ENCODE measurements at places on chromosomes 6 and 20. TPM values are rescaled to one million over a fixed set of nuclear protein-coding genes. Genes with fewer than 3 reads are reported as not detected.

GRCh38 chr20:61924211-61924857, 141.3 kb downstream of the TAF4 start:
- DNase-seq = no peak

DNA sequence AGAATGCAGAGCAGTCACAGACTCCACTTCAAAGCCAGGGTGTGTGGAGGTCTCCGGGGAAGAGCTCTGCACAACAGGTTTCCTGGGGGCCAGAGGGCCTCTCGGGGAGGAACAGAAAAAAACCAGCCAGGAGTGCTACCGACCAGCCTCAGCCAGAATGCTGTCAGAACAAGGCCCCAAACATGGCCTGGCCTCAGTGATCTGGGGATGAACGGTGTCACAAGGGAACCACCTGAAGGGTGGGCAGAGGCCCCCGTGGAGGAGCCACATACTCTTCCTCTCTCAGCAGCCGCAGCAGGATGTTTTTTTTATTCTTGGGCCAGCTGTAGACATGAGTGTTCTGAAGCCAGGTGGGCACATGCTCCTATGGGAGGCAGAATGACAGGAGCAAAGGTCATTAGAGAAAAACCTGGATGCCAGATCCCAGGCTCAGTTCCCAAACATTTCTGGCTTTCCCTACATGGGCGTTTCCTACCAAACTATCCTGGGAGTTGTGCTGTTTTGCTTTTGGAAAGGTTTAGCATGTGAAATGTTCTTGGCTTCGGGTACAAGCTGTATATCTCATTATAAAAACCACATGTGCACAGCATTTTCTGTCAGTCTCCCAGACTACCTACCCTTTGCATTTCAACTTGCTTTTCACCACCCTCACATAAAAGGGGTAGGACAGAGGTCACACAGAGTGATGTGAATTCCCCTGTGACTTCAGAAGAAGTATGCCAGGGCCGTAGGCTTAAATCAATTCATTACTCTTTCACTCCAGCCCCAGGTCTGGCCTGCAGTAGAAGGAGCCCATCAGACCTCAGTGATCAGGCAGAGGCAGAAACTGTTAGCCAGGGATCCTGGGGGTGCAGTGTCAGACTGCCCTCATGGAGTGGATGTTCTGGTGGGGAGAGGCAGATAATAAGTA, 46.2 kb downstream of the TRAF3IP2 start:
- DNase-seq = no peak

Gene CEP43
- total RNA-seq = 15.9 TPM

Gene RBM24
- not detected for total RNA-seq

Gene LHFPL5
- total RNA-seq = not detected

Gene MOCS1
- total RNA-seq = 1.6 TPM

DNA sequence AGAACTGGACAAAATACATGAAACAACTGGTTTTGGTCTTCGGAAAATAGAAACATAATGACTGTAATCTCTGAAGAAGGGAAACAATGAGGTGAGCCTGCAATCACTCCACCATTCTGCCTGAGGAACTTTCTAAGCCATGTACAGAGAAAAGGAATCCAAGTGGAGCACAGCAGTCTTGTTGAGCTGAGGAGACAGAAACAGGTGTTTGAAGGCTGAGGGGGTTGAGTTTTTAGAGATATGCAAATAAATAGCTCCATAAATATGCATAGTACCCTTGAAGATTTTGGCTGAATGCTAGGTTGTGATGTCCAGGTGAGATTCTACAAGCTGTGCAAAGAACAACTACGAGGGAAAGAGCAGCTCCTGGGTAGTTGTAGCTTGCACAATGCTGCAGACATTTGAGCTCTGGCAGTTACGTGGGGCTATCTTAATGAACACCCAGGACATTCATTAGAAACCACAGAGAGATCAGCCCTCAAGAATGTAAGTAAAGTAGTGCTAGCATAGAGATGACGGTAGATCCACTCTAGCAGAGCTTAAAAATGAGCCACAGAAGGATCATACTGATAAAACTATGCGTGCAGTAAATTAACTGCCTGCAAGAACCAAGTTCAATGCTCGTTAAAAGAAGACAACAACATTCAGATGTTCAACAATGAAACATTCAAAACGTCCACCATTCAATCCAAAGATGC, 24.3 kb downstream of the TUBB2B start:
- no peak for DNase-seq

GRCh38 chr20:47295921-47296426, 60.5 kb downstream of the ZMYND8 start:
- no peak for DNase-seq

GRCh38 chr6:158488065-158488464, 71.8 kb upstream of the TMEM181 start:
- DNase-seq = no peak

Gene SCUBE3
- total RNA-seq = not detected

- DNase-seq = no peak
Observed at GRCh38 chr20:14860410-14860814, 523.0 kb upstream of the FLRT3 start.

DNA sequence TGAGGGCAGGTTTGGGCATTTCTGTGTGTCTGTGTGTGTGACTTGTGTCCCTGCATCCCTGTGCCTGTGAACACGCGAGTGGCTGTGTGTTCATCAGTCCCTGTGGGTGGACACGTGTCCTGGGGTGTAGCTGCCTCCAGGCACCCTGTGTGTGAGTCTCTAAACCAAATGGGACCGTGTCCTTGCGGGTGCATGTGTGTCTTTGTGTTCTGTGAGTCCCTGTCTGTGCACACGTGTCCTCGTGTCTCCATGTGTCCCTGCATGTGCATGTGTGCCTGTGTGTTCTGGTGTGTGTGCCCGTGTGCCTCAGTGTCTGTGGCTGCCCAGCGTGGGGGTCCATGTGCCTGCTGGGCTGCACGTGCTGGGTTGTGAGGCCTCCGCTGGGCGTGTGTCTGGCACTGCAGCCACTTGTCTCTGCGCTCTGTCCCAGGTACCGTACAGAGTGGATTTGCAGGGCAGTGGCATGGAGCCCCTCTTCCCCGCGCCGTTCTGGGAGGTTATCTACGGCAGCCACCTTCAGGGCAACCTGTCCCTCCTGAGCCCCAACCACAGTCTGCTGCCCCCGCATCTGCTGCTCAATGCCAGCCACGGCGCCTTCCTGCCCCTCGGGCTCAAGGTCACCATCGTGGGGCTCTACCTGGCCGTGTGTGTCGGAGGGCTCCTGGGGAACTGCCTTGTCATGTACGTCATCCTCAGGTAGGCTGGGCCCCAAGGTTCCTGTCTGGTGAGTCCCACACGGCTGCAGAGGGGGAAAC, 8.2 kb upstream of the LKAAEAR1 start:
- DNase-seq = no peak

- no peak for DNase-seq
Observed at GRCh38 chr6:139429580-139430145, 55.2 kb upstream of the CITED2 start.

DNA sequence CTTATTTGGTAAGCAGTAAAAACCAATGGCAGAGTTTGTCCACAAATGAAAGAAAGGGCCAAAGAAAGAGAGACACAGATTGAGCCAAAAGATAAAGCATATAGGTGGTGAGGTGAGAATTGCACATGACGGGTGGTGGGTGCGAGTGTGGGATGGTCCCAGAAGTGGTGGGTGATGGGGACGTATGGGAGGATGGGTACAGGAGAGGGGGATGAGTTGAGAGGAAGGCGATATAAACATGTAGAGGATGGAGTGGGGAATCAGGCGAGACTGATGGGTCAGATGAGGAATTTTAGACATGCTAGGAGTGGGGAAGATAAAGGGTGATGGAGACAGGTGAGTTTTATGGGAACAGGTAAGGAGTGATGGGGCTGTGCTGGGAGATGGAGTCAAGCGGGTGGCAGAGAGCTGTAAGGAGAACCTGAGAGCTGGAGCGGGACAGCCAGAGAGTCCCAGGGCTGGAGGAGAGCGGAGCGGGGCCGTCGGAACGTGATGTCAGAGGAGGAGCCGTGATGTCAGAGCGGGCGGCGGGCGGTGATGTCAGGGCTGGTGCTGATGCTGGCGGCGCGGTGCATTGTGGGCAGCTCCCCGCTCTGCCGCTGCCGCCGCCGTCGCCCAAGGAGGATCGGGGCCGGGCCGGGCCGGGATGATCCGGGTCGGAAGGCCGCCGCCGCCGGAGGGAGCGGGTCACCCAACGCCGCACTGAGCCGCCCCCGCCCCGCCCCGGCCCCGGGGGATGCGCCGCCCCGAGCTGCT, at the start of gene TTBK1:
Gene TTBK1 (plus strand): TSS at position 574 of the 756 bp plus-strand sequence. CDS start 3,180 bp downstream, outside the sequence.
- DNase-seq = no peak

GRCh38 chr6:75205776-75206575, at the start of gene COL12A1:
Gene COL12A1 (minus strand): TSS chr6:75206053. CDS start chr6:75202792, 3,261 bp downstream.
- DNase-seq = no peak

Gene SLC22A3
- not detected for total RNA-seq

- no peak for DNase-seq
Observed at GRCh38 chr6:80094017-80094416, 12.5 kb upstream of the BCKDHB start.

GRCh38 chr6:31826793-31827285, 699 bp upstream of the HSPA1B start:
- DNase-seq = no peak

GRCh38 chr6:78487401-78487800, 379.9 kb upstream of the IRAK1BP1 start:
- DNase-seq = no peak

Gene ULBP1
- 0.41 TPM for total RNA-seq

Gene C6orf58
- not detected for total RNA-seq

DNA sequence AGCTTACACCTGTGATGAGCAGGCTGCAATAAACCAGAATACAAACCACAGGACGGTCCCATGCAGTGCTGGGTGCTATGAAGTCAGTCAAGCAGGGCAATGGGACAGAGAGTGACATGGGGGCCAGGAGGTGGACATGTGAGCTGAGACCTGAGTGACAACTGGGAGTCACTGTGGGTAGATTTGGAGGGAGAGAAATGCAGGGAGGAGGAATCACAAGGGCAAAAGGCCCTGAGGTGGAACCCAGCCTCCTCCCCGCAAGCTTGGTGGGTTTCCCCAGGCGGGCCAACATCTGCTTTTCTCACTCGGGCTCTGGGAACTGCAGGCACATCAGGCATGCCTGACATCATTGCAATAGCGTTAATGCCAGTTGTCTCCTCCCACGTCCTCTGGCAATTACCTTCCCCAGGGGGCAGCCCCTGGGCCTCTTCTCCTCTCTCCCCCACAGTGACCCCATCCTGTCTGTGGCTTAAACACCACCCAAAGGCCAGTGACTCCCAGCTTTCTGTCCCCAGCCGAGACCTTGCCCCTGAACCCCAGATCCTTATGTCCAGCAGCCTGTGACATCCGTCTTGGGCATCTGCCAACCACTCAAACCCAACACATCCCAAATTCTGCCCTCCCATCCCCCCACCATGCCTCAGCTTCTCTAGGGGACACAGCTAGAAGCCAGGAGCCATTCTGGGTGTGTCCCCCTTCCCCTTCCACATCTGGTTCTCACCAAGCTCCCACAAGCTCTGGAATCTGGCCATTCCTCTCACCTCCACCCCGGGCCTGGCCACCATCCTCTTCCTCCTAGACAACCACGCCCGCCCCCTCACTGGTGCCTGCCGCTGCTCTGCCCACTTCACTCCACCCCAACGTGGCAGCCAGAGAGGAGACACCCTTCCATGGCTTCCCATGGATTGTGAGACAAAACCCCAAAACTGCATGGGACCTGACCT, 28.2 kb downstream of the PDRG1 start:
- no peak for DNase-seq

DNA sequence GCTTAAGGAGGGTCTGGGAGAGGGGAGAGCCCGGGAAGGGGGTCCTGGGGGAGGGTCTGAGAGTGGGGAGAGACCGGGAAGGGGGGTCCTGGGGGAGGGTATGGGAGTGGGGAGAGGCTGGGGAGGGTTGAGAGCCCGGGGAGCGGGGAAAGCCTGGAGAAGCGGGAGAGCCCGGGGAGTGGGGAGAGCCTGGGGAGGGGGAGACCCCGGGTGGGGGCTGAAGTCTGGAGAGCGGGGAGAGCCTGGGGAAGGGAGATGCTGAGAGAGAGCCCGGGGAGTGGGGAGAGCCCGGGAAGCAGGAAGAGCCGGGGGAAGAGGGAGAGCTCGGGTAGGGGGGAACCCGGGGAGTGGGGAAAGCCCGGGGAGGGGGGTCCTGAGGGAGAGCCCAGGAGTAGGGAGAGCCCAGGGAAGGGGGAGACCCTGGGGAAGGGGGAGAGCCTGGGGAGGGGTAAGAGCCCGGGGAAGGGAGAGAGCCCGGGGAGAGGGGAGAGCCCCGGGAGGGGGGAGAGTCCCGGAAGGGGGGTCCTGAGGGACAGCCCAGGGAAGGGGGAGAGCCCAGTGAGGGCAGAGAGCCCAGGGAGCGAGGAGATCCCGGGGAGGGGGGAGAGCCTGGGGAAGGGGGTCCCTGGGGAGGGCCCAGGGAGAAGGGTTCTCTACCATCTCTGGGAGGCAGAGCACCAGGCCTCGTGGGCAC, 148.5 kb downstream of the SYNDIG1 start:
- DNase-seq = no peak

DNA sequence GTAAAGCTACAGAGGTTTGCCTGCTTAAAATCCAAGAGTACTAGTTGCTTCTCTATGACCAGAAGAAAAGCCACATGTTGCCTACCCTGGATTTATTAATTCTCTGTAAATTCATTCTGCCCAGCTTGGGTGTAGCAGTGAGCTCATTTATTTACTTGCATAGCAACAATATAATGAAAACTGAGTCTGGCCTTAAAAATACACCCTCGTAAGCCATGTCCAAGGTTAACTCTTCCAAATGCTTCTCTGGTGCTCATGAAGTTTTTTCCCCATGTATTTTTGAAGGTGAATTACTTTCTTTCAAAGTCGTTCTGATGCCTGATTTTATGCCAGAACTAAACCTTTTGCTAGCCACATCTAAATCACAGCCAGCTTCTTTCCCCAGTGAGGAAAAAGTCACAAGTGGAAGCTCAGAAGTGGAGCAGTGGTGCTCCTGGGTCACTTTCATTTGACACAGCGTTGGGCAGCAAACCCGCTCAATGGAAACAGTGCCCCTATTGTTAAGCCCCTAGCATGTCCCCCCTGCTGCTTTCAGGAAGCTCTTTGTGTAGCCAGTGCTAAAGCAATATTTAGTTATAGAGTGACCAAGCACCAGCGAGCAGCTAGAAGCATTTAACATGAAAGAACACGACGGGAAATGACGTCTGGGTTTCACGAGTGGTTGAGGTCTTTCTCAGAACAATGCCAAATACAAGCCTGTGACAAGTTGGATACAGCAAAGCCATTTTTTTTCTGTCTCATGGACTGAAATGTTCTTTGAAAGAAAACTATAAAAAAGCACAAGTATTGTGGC, 29.8 kb downstream of the NEDD9 start:
- no peak for DNase-seq

All from activated T-helper 2 cell treated with anti-CD3 and anti-CD28 coated beads, Interferon-gamma antibody, Interleukin-2, Interleukin-4, amounts not matched to agents 10 μg/mL and 5 μg/mL and 100 μg/mL, durations not matched to agents 14 hours and 24 hours and 36 hours (primary cell).